Glutamatergic neuron (in vitro differentiated cells): ENCODE measurements at places on chromosomes 3 and 15. TPM values are rescaled to one million over a fixed set of nuclear protein-coding genes. Genes with fewer than 3 reads are reported as not detected.

DNA sequence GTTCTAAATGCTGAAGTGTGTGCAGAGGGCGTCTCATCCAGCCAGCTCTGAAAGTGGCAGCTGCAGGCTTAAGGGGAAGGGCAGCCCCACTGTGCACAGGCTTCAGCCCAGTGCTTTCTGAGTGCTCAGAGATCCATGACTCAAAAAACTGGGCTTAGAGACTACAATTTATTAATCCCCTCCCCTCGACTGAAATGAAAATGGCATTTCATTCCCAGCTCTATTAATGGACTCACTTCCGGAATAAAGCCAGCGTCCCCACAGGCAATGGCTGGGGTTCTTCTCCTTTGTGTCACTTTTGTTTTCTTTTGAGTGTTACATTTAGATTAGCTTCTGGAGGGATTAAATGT lies 55.5 kb upstream of the PLXNA1 start:
- no peak for DNase-seq

Gene THUMPD3
- total RNA-seq, result 50.2 TPM

Gene PPM1L
- total RNA-seq, result 81.4 TPM

Gene SLC24A5
- not detected for total RNA-seq

GRCh38 chr15:69592954-69593353 lies 140.3 kb downstream of the RPLP1 start:
- no peak for DNase-seq

DNA sequence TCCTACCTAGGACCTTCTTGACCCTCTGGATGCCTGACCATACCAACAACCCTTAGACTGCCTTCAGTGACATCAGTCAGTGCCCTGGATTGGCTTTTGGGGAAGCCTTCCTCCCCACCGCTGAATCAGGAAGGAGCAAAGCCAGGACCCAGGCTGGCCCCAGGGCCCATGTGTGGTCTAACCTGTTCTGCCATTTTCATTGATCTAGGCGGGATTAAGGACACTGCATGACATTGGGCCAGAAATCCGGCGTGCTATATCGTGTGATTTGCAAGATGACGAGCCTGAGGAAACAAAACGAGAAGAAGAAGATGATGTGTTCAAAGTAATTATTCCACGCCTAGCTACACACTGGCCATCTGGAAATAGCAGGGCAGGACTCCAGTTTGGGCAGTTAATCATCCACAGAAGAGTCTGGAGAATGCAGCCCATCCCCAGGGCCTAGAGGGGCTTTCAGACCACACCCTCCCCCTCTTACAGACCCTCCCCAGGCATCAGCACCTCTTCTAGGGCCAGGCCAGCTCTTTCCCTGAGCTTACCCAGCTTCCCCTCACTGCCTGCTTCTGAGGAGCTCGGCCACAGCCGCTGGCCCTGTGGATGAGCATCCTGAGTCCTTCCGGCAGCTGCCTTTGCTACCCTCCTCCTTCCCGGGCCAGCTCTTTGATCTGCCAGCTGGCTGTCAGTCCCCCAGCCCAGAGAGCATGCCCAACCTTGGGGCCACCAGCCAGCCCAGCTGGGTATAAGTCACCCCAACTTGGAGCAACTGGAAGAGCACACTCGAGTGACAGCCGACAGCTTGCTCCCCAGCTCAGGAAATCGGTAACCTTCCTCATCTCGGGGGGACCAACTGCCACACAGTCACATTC lies 45.9 kb downstream of the CHDH start:
- DNase-seq, result peak; percentile 4

DNA sequence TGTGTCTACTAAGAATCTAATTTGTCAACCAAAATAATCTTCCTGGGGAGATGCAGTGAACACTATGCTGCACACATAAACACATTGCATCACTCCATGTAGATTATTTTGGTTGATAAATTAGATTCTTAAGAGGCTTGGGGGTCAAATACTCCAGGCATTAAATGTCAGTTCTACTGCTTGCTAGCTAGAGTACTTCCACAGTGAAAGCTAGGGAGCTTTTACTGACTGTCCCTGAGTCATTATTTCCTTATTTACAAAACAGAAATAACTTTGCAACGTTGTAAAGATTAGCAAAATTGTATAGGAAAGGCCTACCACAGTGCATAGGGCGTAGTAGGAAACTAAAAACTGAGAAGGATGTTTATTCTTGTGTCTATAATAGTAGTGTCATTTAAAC lies 12.9 kb upstream of the TMC3 start:
- no peak for DNase-seq

Gene CCR3
- total RNA-seq, result not detected

Gene CEMIP
- 0.25 TPM for total RNA-seq

DNA sequence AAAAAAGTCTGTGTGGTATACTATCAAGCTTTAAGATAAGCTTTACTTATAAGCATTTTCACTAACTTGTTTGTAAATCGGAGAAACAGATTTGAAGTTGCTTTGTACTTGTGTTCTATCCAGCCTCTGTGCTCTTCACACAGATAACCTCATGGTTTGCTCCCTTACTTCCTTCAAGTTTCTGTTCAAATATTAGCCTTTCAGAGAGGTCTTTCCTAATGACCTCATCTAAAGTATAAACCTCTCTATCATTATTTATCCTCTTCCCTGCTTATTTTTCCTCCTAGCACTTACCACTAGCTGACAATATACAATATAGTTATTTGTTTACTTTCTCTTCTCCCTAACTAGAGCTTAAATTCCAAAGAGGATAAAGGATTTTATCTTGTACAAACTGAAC lies 180.0 kb downstream of the CBLB start:
- DNase-seq, result no peak

- no peak for DNase-seq
Measured at GRCh38 chr15:48380198-48380597, 49.0 kb downstream of the DUT start.

Gene CPN2
- total RNA-seq, result not detected

DNA sequence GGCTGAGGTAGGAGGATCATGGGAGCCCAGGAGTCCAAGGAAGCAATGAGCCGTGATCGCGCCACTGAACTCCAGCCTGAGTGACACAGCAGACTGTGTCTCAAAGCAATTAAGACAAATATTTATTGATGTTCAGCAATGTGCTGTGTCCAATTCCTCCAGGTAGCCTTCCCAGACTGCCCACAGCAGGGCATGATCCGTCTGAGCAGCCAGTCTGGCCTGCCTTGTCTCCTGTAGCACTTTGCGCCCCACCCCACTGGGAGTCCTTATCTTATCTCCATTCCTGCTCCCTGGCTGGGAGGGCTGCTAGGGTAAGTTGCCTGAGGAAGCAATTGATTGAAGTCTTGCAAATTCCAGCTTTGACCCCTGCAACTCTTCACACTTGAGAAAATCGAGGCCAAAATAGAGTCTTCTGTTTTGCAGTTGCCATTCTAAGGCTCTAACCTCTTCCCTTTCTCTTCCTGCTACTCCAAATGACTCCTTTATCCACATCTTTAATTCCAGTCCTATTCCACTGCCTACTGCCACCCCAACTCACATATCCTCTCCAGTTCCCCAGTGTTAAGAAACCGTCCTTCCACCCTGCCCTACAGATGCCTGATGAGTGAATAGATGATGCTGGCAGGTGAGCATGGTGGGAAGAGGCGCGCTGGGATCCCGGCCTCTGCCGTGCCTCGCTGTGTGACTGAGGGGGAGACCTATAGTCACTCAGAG lies 26.9 kb upstream of the LCTL start:
- no peak for DNase-seq

Gene MUSTN1
- 3.5 TPM for total RNA-seq

GRCh38 chr3:73658227-73658626 lies 33.5 kb upstream of the PDZRN3 start:
- DNase-seq, result no peak

DNA sequence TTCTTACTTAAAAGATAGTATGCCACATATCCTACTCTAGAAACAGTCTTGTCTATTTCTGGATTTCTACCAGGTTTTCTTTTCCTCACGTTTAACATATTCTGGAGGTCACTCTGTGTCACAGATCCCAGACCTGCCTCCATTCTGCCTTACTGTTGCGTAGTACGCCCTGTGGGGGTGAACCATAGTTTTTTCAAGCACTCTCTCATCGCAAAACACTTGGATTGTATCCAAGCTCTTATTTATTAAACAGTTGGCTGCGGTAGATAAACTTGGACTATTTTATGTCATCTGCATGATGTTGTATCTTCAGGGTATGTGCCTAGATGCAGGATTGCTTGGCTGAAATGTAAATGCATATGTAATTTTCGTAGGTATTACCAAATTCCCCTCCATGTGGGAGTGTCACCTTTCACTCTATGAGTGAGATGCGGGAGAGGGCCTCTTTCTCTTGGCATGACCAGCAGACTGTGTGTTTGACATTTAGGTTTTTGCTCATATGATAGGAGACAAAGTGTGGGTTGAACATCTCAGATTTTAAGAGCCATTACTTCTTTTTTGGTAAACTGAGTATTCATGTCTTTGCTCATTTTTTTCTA lies 55.8 kb downstream of the ABTB1 start:
- DNase-seq, result peak; percentile 2

- DNase-seq, result no peak
Measured at GRCh38 chr3:36282766-36283165, 97.5 kb upstream of the STAC start.

GRCh38 chr3:194285850-194286197 lies 65.3 kb downstream of the CPN2 start:
- no peak for DNase-seq

Gene HHLA2
- not detected for total RNA-seq
